Activated CD4-positive, alpha-beta T cell treated with anti-CD3 and anti-CD28 coated beads, Interleukin-2, amount 50 U/mL, for 24 hours (primary cell): ENCODE measurements at places on chromosomes 5 and 9.

DNA sequence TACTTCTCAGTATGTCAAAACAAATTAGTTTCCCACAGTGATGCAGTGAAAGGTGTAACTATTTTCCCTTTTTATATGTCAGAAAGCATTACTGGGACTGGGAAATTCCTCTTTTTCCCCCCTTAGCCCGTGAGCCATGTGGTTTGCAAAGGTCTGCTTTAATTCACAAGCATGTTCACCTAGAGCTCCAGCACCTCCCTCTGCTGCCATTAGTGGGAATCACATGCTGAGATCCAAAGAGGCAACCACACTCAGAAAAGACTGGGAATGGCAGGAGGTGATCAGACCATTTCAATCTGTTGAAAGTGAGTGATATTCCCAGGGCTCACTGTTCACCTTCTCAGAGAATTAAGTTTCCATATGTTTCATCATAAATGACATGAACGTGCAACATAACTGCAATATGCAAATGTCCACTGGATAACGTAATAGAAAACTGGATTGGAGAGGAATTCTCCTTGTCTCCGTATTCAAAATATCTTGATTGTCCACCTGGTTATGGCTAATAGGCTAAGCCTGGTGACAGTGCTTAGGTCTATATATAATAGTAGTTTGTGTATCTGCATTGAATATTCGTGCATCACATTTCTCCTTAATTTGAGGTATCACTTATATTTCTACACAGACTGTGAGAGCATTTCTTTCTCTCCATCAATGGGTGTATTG, 703.5 kb upstream of the WWC1 start:
- DNase-seq: no peak

DNA sequence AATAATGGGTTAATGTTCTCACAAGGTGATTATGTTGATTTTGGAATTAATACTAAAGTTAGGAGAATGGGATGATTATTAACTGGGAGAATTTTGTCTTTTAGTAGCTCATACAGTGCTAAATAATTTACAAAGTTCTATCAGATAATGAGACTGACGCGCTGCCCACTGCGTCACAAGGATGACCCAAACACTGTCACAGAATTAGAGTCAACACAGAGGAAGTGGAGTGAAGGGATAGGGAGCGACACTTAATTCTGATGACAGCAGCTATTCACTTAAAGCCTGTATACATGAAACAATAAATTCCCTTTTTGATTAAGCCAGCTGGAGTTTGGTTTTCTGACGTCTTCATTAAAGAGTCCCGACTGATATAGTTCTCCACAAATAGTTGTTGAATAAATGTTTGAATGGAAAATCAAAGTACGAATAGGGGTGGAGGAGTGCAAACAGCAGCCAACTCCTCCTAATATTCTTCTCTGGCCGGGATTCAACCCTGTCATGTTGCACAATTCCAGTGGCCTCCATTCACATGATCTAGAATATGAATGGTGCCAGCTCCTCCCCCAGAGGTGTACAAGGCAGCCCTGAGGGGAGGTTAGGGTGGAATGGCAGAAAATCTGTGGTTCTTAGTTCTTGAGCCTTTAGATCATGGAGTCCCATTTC, 140.3 kb downstream of the PCSK1 start:
- DNase-seq: no peak

DNA sequence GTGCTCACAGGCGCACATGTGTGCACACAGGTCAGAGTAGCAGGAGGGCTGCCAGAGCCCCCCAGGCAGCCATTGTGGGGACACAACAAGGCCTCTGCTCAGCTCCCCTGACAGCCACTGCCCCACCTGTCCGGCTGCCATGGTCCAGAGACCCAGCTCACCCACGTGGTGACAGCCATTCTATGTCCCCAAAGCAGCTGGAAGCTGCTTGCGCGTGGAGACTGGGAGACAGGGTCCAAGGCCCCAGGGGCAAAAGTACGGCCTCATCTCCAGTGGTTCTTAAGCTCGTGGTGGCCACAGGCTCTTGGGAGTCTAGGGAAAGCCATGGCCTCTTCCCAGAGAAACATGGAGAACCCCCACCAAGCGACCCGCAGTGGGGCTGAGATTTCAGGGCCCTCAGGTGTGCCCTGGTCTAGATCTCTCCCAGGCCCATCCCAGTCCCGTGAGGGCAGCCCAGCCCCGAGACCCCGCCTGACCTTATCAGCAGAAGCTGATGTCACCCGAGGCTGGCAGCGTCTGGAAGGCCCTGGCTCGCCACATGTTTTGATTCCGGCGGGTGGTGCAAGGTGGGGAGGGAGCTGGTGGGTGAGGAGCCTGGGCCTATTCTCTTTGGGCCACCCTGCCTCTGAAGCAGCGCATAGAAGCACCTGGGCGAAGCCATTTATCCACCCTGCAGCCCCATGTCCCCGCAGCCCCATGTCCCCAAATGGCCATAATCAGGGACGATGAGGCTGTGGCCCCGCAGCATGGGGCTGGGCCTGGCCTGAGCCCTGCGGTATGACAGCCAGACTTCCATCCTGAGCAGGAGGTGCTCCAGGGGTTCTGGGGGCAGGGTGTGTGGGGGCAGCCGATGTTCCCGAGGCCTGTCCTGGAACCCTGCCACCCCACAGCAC, 31.7 kb downstream of the GLT6D1 start:
- DNase-seq: no peak

DNA sequence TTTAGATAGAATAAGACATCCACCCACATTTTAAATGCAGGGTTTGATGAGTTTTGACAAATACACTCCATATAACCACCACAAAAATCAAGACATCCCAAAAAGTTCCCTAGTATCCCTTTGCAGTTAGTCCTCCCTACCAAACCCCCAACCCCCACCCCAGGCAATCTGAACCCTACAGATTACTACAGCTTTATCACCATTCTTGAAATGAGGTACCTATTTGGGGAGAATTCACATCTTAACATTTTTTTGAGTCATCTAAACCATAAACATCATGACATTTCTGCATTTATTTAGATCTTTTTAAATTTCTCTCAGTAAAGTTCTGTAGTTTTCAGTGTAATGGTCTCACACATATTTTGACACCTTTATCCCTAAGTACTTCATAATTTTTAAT, 53.9 kb downstream of the PTBP3 start:
- no peak for DNase-seq

DNA sequence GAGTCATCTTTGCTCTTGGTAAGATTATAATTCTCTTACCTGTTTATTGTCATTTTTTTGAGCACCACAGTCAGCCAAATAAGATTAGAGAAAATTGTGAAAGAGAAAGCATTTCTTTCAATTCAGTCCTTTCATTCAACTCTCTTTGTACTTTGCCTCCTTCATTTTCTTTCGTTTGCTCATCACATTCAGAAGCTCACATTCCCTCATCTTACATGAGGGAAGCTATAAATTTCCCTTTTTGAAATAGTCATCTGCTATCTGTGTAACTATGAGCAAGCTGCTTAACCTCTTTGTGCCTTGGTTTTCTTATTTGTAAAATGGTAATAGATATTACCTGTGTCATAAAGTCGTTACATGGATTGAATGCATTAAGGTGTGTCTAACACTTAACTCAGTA, 41.4 kb downstream of the PAM start:
- DNase-seq: no peak

DNA sequence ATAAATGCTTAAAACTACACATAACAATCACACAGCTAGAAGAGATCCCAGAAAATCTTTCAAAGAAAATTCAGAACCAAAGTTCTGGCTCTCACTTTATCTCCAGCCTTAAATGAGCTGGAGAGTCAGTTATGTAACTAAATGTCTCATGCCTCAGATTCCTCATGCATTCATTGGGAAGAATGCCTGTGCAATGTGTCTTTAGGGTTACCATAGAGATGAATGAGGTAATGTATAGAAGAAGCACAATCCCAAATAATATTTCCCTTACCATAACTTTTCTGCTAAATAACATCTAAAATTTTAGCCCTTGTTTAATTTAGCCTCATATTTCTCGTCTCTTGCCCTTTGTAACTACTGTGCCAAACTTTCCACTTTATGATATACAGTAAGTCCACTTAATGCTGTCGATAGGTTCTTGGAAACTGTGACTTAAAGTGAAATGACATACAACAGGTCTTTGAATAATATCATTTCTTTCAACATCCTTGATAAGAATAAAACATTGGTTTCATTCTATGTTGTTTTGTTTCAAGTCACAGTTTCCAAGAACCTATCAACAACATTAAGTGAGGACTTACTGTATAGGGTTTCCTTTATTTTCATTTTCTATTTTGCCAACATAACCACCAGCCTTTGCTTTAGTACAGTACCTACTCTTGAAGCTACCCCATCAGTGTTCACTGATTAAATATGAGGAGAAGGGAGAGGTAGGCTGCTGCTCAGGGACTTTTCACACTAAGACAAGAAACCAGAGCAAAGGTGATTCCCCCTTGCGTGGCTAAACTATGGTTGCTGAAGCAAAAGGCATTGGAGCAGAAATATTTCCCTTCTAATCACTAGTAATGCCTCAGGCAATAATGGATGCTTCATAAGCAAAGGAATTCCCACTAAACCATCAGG, 295.7 kb upstream of the PTGER4 start:
- DNase-seq: no peak

DNA sequence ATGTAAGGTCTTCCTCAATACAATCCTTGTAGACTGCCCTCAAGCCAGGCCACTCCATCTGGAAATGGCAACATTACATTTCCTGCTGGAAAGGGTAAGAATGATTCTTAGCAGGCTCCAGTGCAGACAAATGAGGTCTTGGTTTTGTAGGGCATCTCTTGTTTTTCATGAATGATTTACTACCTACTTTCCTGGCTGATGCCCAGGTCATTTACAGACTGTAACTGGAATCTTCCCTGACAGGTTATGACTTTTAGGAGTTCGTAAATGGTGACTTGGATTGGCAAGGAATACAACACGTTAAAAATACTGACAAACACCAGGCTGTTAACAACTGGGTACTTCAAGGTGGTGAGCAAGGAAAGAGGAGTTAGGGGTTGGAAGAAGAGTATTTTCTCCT, 510.5 kb upstream of the TNC start:
- DNase-seq: no peak

GRCh38 chr5:68396722-68397121, 181.2 kb downstream of the PIK3R1 start:
- no peak for DNase-seq
